ENCODE measurements at places on chromosomes 7 and 10.

- DNase-seq, result no peak
Measured at GRCh38 chr7:50272808-50273207, 31.7 kb upstream of the IKZF1 start.

DNA sequence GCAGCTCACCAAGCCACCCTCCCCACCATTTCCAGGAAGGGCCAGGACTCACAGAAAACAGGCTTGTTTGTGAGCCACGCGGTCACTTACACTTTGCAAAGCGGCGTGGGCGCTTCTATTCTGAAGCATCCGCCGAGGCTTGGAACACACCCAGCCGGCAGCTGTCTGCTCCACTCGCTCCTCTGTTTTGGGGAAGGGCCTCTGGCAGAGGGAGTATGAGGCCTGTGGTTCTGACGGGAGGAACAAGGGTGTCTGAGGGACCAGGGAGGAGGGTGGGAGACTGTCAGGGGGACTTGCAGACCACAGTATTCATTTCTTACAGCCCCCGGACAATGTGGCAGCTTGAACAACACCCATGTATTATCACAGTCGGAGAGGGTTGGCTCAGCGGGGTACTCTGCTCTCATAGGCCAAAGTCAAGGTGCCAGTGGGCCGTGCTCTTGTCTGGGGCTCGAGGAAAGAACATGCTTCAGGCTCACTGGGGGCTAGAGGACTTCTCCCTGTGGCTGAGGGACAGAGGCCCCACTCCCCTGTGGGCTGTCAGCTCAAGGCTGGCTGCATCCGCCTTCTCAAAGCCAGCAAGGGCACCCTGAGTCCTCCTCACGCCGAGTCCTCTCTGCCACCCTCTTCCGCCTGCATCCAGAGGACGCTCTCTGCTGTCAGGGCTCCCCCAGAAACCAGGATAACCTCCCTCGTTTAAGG, 60.4 kb upstream of the FAM20C start:
- no peak for DNase-seq

- no peak for DNase-seq
Measured at GRCh38 chr10:62866451-62866850, 50.3 kb upstream of the EGR2 start.

GRCh38 chr7:128920913-128921582, 10.5 kb upstream of the KCP start:
- peak; percentile 28 for DNase-seq

DNA sequence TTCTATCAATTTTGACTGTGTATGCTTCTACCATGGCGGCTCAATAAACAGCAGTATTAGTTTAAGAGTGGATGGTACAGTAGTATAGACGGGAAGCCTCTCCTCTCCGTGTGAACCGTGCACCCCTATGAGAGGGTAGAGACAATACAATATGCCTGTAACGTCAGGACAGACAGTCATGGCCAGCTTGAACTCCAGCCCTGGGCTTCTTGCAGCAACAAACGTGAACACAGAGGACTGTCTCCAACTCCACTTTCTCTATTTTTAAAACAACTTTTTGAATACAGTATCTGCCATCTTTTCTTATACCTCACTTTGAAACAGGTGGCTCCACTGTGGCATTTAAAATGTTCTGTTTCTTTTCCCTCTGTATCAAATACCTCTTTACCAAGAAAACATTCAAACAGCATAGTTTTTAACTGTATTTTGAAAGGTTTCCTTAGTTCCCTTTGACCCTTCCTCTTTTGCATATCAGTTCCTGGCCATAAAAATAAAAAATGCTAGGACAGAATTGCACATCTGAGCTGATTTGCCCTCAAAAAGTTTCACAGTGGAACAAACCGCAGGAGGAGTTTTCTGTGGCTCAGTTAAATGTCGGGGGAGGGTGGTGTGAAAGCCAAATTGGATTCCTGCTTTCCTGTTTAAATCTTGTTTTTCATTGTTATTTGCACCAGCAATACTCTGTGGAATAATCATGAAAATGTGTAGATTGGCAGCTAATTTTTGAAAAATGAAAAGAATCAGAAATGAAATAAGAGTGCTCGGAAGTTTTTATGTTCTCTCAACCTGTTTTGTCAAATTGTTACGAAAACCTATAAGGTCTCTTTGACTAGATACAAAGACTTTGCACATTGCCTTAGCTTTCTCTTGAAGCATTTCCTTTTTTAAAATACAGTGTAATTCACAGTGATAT, 8.0 kb downstream of the IKZF1 start:
- no peak for DNase-seq

DNA sequence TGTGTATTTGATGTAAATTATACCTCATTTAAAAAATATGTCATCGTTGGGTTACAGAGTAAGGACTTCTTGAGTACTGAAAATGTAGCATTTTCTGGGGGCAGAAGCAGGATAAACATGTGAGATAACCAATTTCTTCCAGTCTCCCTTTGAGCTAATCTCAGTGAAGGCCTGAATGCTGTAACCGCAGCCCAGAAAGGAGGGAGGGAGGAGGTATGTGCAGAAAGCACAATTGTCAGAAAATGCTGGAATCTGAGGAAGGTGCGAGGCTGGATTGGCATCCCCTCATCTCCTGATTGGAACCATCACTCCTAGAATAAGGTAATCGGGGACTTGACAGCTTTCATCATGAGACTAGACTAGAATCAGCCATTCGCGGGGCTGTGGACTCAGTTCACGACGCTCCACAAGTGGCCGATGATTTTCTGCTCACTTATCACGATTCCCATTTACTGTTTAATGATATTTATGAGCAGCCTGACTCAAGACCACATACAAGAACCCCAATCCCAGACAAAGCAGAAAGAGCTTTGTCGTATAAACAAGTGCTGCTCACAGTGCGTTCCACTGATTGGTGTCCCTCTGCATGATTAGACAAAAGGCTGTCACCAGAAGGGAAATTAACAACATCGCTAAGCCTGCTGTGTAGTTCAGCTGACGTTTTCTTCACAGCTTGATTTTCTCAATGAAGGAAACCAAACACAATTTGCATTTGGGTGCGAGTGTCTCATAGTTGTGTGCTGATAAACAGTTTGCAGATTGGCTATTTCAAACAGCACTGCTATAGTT, 93.2 kb downstream of the SVIL start:
- DNase-seq, result no peak

- no peak for DNase-seq
Measured at GRCh38 chr10:21831986-21832820, 171.3 kb downstream of the DNAJC1 start.

All from activated CD8-positive, alpha-beta memory T cell treated with anti-CD3 and anti-CD28 coated beads, Interleukin-2, amount 10 ng/mL, durations not matched to agents 7 days and 5 days (primary cell).